ENCODE measurements at places on chromosomes 6 and 20. TPM values are rescaled to one million over a fixed set of nuclear protein-coding genes. Genes with fewer than 3 reads are reported as not detected.

CTCFL gene
- 0.09 TPM for total RNA-seq

CFAP206 gene
- not detected for total RNA-seq

SALL4 gene
- 22.2 TPM for total RNA-seq

EFCAB8 gene
- not detected for total RNA-seq

GRM1 gene
- 0.54 TPM for total RNA-seq

SERAC1 gene
- total RNA-seq: 8.7 TPM

DNA sequence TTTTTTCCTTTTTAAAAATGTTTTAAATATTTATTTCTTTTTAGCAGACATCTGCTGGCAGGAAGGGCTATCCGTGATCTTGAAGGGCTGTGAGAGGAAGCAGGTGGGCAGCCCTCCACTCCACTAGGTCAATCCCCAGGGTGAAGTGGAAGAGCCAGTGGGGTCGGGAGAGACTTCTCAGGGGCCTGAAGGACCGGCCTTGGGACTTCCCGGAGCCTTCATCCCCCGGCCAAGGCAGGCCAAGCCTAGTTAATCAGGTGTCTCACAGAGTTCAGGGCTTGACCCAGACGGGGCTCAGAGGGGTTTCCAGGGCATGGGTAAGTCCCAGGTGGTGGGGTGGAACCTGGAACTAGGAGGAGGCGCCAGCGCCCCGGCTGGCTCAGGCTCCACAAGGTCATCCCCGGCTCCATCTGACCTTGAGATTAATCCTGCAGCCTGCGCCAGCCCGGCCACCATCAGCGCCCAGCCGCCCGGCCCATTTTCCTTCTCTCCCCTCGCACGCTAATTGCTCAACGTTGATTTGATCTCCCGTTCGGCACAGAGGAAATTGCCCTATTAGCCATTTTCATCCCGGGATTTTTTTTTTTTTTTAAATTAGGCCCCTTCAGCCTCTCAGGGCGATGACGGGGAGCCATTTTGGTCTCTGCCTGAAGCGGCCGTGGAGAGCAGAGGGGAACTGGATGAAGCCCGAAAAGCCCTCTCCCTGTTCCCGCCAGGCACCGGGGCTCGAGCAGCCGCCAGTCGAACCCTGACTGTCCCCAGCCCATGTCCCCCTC is 44.4 kb downstream of the MDFI start:
- no peak for DNase-seq
- no peaks in the 10 kb centered on the region for H3K4me1 ChIP-seq
- no peaks in the 10 kb centered on the region for H3K27me3 ChIP-seq
- H3K27ac ChIP-seq: no peak overlapping the region
- no peak overlapping the region for H3K4me3 ChIP-seq

DNA sequence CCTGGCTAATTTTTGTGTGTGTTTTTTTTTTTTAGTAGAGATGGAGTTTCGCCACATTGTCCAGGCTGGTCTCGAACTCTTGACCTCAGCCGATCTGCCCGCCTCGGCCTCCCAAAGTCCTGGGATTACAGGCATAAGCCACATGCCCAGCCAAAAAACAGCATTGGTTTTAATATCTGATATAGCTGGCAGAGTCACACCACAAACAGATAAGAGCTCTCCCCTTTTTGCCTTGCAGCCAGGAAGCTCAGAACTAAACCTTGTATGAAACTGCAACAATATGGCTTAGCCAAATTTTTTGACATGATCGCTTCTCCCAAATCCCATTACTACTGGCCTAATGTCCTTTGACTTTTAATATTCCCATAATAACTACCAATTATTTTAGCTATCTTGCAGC is 4.9 kb downstream of the ACOT8 start:
- no peak overlapping the region for H3K4me3 ChIP-seq
- DNase-seq: no peak
- no peaks in the 10 kb centered on the region for H3K27me3 ChIP-seq
- H3K4me1 ChIP-seq: peaks cover 17% of the 10 kb centered on the region

GRCh38 chr20:1478566-1478965 is 11.9 kb upstream of the NSFL1C start:
- no peaks in the 10 kb centered on the region for H3K36me3 ChIP-seq
- H3K4me3 ChIP-seq: no peak overlapping the region
- H3K27ac ChIP-seq: no peak overlapping the region

DNA sequence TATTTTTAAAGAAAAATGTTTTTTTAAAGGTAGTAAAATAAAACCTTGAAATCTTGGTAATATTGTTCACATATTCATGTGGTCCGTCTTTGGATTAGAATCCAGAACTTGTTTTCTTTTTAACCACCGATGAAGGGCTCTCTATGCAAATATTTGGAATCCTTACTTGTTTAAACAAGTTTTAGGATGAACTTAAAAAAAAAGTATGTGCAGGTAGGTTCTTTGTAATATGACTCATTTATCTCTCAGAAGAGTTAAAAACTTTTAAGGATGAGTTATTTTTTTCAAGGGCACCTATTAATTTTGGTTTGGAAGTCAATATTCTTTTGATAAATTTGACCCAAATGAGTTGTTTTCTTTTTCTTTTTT is 8.9 kb downstream of the DSP start:
- H3K4me3 ChIP-seq: no peak overlapping the region
- no peak overlapping the region for H3K27ac ChIP-seq
- no peaks in the 10 kb centered on the region for H3K27me3 ChIP-seq
- H3K36me3 ChIP-seq: peaks cover 8% of the 10 kb centered on the region
- DNase-seq: no peak
- H3K4me1 ChIP-seq: peaks cover 42% of the 10 kb centered on the region

DNA sequence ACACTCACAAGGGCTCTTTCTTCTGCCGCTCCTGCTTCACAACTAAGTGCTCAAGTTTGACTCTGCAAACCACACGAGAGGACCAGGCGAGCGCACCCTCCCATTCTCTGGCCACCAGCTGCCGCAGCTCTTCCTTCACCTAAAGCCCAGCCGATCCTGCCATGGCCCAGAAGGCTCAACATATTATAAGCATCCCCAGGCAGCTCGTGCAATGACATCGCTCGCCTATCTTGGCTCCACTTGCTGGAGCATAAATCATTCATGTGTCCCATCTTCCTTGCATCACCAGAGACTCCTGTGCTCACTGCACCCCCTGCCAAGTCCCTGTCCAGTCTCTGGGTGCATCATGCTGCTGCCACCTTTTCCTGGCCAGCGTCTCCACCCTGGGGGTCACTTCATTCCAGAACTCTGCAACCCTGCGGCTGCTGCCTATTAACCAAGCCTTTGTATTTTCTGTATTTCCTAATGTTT is 59.0 kb downstream of the PSMG4 start:
- H3K4me1 ChIP-seq: no peaks in the 10 kb centered on the region
- no peak overlapping the region for H3K27ac ChIP-seq
- no peak overlapping the region for H3K4me3 ChIP-seq
- DNase-seq: no peak

GRCh38 chr20:46040902-46041535 is 12.0 kb downstream of the SLC12A5 start:
- no peaks in the 10 kb centered on the region for H3K36me3 ChIP-seq
- no peak overlapping the region for H3K4me3 ChIP-seq
- H3K27me3 ChIP-seq: peaks cover 50% of the 10 kb centered on the region
- DNase-seq: peak; percentile 61
- H3K27ac ChIP-seq: no peak overlapping the region
- no peaks in the 10 kb centered on the region for H3K4me1 ChIP-seq

GRCh38 chr6:25242567-25242966 is 36.6 kb upstream of the CARMIL1 start:
- H3K27me3 ChIP-seq: no peaks in the 10 kb centered on the region
- H3K36me3 ChIP-seq: no peaks in the 10 kb centered on the region
- H3K4me3 ChIP-seq: no peak overlapping the region
- no peaks in the 10 kb centered on the region for H3K4me1 ChIP-seq

GRCh38 chr20:37299718-37300528 is 10.5 kb downstream of the MANBAL start:
- peak; percentile 62 for DNase-seq
- no peak overlapping the region for H3K4me3 ChIP-seq
- H3K36me3 ChIP-seq: peaks cover 21% of the 10 kb centered on the region
- peak overlapping the region; percentile 82 for H3K27ac ChIP-seq
- peaks cover 22% of the 10 kb centered on the region for H3K4me1 ChIP-seq

DNA sequence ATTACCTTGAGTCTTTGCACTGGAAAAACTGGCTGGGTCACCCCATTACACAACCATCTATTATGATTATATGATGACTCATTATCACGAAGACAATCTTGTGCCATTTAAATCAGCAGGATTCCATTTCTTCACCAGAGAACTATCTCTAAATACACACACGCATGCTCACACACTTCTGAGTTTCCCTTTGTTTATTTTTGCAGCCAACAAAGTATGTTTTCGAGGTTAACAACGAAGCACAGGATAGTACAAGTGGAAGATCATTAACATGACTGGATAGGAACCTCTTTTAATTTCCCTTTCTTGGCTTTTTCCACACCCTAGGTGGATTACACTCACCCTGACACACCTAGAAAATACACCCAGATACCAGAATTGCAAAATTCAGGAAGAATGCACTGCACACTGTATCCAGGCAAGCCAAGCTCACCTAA is 18.9 kb downstream of the PERP start:
- H3K27me3 ChIP-seq: no peaks in the 10 kb centered on the region
- no peaks in the 10 kb centered on the region for H3K4me1 ChIP-seq
- peak; percentile 34 for DNase-seq
- H3K27ac ChIP-seq: no peak overlapping the region
- H3K4me3 ChIP-seq: no peak overlapping the region

DNA sequence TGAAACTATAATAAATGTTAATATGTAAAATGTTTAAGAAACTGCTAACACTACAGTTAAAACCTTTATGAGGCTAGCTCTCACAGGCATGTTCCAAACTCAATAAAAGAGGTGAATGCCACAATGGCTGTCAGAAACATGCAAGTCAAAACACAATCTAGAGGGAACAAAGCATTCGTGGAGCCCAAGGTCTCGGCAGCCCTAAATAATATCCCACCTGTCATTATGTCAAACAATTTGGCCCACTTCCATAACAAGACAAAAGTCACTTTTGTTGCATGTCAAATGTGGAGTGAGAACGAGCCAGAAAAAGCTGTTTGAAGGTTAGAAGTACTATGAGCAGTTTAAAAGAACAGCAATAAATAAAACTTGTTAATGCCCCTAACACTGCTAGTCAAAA is 181.9 kb downstream of the GMDS start:
- no peak for DNase-seq
- H3K4me1 ChIP-seq: no peaks in the 10 kb centered on the region
- no peak overlapping the region for H3K4me3 ChIP-seq
- H3K36me3 ChIP-seq: no peaks in the 10 kb centered on the region

DNA sequence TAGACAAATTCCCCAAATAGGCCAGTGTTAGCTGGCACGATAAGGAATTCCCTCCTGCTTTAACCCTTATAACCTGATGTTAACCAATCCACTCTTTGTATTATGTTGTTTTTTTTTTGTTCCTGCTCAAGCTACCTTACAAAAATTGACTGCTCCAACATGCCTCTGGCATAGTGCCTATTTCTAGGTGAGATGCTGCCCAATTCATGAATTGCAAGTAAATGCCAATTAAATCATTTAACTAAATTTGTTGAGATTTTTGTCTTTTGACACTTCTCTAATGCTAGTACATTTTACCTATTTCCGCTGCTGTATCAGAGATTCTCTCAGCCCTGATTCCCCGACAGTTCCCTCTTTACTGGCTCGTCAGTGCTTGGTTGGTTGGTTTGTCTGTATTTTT is 66.5 kb downstream of the HECA start:
- no peak overlapping the region for H3K4me3 ChIP-seq
- no peaks in the 10 kb centered on the region for H3K27me3 ChIP-seq
- H3K27ac ChIP-seq: no peak overlapping the region
- no peak for DNase-seq

- no peaks in the 10 kb centered on the region for H3K27me3 ChIP-seq
- DNase-seq: peak; percentile 96
- no peak overlapping the region for H3K27ac ChIP-seq
Measured at GRCh38 chr6:9646342-9647070, 768.4 kb downstream of the TFAP2A start.

- no peak for DNase-seq
- H3K36me3 ChIP-seq: peaks cover 15% of the 10 kb centered on the region
- H3K4me3 ChIP-seq: no peak overlapping the region
- peaks cover 20% of the 10 kb centered on the region for H3K4me1 ChIP-seq
Measured at GRCh38 chr6:30888816-30889495, 4.6 kb downstream of the DDR1 start.

GRCh38 chr6:161393839-161394364 is 120.0 kb upstream of the AGPAT4 start:
- H3K27me3 ChIP-seq: no peaks in the 10 kb centered on the region
- H3K4me1 ChIP-seq: peaks cover 12% of the 10 kb centered on the region
- no peak overlapping the region for H3K27ac ChIP-seq
- no peak overlapping the region for H3K4me3 ChIP-seq
- H3K36me3 ChIP-seq: no peaks in the 10 kb centered on the region
- peak; percentile 73 for DNase-seq

DNA sequence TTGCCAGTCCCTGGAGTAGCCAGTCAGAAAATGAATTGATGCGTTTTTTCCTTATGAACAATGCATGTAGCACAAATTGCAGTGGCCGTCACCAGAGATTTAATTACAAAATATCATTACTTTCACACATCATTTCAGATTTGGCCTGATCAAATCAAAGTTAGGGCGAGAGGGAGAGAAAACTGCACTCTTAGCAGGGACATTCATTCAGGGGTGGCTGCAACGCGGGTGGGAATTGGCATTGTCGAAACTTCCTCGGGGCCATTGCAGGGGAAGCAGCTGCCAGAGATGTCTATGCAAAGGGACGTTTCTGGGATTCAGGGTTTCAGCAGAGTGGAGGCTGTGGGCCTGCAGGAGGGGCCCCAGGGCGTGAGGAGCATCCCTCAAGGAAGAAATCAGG is 76.5 kb upstream of the TOP1 start:
- no peak for DNase-seq
- no peak overlapping the region for H3K4me3 ChIP-seq
- H3K27me3 ChIP-seq: no peaks in the 10 kb centered on the region
- H3K27ac ChIP-seq: no peak overlapping the region
- no peaks in the 10 kb centered on the region for H3K4me1 ChIP-seq

- H3K4me1 ChIP-seq: peaks cover 12% of the 10 kb centered on the region
- H3K36me3 ChIP-seq: no peaks in the 10 kb centered on the region
- peak overlapping the region; percentile 52 for H3K27ac ChIP-seq
- H3K27me3 ChIP-seq: peaks cover 6% of the 10 kb centered on the region
- DNase-seq: peak; percentile 58
Measured at GRCh38 chr6:165774903-165775601, 112.0 kb upstream of the PDE10A start.

- no peak overlapping the region for H3K27ac ChIP-seq
- DNase-seq: no peak
- no peak overlapping the region for H3K4me3 ChIP-seq
- no peaks in the 10 kb centered on the region for H3K27me3 ChIP-seq
Measured at GRCh38 chr20:48763216-48763914, 64.4 kb downstream of the PREX1 start.

DNA sequence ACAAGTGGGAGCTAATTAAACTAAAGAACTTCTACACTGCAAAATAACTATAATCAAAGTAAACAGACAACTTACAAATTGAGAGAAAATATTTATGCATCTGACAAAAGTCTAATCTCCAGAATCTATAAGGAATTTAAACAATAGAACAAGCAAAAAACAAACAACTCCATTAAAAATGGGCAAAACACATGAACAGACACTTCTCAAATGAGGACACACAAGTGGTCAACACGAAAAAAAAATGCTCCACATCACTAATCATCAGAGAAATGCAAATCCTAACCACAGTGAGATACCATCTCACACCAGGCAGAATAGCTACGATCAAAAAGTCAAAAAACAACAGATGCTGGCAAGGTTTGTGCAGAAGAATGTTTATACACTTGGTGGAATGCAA is 36.2 kb downstream of the STMND1 start:
- no peaks in the 10 kb centered on the region for H3K4me1 ChIP-seq
- no peaks in the 10 kb centered on the region for H3K36me3 ChIP-seq
- no peak for DNase-seq
- H3K27ac ChIP-seq: no peak overlapping the region
- H3K27me3 ChIP-seq: no peaks in the 10 kb centered on the region
- no peak overlapping the region for H3K4me3 ChIP-seq
